ENCODE measurements at places on chromosomes 3 and 15.

DNA sequence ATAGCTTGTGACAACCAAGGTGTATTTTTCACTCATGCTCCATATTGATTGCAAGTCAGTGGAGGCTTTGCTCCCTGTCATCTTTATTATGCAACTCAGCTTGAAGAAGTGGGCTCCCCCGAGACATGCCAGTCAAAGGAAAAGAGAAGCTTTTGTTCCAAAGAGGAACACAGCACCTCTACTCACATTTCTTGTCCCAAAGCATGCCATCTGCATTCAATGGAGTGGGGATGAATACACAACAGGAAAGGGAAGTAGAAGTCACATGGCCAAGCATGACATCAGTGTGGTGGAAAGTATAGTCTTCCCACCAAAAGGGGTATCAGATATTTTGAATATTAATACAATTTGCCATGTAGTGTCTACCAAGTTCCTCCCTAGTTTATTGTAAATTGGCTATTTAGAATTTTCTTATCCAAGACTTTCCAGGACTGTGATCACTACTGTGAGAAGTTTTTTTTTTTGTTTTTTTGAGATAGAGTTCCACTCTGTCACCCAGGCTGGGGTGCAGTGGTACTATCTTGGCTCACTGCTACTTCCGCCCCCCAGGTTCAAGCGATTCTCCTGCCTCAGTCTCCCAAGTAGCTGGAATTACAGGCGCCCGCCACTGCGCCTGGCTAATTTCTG, 114.5 kb downstream of the GMPS start:
- no peak for DNase-seq

- no peak for DNase-seq
Observed at GRCh38 chr3:160538895-160539294, 26.5 kb downstream of the KPNA4 start.

DNA sequence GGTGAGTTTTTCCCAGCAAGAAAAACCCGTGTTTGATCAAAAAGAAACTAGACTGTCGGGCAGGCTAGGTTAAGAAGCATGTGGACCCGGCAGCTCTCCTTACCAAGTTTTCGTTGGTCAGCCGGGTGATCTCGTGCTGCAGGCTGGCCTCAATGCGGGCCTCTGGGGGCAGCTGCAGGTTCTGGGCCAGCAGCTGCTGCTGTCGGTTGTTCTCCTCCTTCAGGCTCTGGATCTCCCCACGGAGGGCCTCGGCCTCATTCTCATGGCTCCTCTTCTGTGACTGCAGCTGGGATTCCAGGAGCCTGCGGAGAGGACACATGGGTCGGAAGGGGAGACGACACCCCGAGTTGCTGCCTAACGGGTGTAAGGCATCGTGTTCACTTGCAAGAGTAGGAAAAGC, 44.5 kb upstream of the MYO5C start:
- DNase-seq = no peak

DNA sequence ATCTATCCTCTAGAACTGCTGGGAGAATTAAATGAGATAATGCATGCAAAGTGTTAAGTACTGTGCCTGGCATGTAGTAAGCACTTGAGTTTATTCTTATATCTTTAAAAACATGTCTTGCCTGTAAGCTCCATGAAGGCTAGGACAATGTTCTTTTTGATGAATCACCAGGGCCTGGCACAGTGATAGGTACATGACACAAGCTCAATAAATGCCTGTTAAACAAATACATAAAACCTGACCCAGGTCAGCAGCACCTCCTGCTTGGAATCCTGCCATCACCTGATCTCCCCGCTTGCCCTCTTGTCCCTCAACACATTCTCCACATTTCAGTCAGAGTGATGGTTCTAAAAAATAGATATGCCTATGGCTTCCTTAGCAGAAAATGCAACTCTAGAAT, 186.8 kb downstream of the CHST2 start:
- peak; percentile 23 for DNase-seq

DNA sequence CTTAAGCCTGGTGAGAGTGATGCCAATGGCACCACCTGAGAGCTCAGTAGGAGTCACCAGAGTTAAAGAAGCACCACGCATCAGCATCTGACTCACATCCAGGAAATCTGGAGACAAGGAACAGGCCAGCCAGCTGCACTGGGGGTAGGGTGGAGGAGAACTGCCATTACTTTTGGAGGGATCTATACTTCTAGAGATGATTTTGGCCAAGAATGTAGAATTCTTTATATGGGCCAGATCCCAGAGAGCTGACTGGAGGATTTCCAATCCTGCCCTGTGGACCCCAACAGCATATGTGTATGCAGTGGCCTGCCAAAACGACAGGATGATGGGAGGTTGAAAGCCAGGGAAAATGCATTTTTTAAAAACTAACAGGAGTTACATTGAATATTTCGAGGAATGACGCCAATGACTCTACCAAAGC, 29.8 kb downstream of the CCR3 start:
- DNase-seq = no peak

DNA sequence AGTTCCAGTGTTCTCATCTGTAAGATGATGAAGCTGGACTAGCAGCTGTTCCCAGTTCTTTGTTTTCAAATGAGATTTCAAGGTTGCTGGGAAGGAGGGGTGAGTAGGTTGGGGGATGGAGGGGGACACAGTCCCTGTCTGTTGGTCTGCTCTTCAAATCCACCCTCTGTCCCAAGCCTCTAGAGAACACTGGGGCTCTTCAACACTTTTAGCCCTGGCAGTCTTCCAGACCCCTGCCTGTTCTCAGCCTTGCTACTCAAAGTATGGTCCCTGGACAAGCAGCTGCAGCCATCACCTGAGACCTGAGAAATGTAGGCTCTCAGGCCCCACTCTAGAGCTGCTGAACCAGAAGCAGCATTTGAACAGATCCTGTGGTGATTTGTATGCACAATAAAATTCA, 41.3 kb downstream of the NEK11 start:
- no peak for DNase-seq

GRCh38 chr3:183027276-183027675, 46.9 kb upstream of the DCUN1D1 start:
- peak; percentile 39 for DNase-seq

DNA sequence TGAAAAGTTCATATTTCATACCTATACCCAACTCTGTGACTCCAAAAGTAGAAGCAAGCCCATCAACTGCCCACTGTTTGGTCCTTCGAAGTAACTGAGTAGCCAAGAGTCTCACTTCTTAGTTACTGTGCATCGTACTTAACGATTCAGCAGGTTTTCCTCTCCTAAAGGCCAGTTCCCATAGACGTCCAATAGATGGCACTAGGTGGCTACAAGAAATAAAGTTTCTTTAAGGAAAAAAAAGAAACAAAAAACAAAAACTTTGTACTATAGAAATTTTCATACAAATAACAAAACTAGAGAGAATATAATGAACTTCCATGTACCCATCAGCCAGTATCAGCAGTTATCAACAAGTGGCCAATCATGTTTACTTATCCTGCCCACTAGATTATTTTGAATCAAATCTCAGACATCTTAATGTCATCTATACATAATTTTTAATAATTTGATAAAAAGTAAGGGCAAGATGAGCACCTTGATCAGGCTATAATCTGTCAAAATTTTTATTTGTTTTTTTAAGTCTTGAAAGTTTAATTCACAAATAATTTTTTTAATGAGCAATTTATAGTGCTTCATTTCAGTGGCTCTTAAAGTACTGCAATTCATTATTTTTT, 63.8 kb upstream of the ACP3 start:
- peak; percentile 69 for DNase-seq

GRCh38 chr3:127193775-127194174, 844 bp downstream of the PRR23E start:
- DNase-seq = no peak

- DNase-seq = peak; percentile 73
Observed at GRCh38 chr15:98903377-98904018, 104.1 kb downstream of the PGPEP1L start.

- no peak for DNase-seq
Observed at GRCh38 chr3:129310111-129311011, 31.7 kb downstream of the HMCES start.

GRCh38 chr15:91885714-91886270, 32.3 kb downstream of the SLCO3A1 start:
- no peak for DNase-seq

GRCh38 chr3:44330444-44330843, 8.1 kb upstream of the TCAIM start:
- no peak for DNase-seq

DNA sequence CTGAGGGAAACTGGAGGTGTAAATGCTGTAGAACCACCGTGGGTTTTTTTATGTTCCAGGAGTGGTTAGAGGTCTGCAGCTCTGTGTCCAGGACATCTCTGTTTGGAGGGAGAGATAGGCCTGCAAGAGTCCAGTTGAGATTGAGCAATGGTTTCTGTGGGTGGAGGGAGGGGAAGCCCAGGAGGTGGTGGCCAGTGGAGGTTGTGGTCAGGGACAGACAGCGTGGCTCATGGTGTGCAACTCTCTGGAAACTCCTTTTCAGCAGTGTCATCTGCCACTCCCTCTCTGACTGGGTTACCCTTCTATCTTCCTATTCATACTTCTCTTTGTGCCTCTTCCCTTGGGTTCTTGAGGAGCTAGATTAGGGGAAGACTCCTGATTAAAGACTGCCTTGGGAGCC, 9.6 kb downstream of the XCR1 start:
- DNase-seq = peak; percentile 65

DNA sequence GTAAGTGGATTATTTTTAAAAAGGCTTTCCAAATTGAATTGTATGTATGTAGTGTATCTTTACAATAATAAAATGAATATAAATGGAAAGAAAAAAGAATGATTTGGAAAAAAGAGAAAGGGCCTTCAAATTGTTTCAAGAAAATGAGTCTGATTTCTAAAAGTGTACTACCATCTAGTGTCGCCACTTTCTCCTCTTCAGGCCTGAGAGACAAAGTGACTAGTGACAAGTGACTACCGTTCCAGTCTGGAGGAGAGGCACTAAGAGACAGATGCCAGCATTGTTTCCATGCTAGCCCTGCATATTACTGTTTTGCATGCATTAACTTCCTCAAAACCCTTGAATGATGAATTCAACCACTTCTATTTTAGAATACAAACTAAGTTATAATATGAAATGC, 39.3 kb downstream of the P3H2 start:
- no peak for DNase-seq

DNA sequence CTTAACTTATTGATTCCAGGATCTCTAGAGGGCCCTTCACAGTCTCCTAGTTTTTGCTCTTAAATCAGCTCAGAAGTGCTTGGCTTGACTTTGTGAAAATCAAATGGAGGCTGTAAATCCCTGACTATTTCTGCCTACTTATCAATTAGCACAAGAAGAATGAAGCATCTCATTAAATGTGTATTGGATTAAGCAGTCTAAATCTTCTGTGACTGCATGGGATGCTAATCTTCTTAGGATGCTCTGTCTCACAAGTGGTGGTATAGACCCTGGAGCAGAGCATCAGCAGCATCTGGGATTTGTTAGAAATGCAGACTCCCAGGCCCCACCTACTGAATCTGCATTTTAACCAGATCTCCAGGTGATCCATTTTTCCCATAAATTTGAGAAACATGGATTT, 488.7 kb downstream of the AGBL1 start:
- no peak for DNase-seq

GRCh38 chr15:78079298-78080087, 2.0 kb upstream of the TBC1D2B start:
- no peak for DNase-seq

DNA sequence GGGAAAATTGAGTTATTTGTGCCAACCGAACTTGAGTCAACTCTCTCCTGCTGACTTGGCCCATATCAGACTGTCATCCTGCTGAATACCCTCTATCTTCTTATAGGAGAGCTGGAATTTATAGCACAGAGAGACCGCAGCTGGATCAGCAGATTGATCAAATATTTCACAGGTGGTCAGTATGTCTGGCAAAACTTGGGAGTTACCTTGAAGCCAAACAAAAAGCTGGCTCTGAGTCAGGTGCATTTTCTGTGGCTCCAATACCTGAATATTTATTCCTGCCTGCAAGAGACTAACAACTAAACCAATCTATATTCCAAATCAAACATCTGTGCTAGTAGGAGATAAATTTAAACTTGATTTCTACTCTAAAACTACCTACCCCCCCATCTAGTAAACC, 752.1 kb upstream of the ALCAM start:
- DNase-seq = no peak

- peak; percentile 44 for DNase-seq
Observed at GRCh38 chr3:126034481-126035361, 49.2 kb downstream of the SLC41A3 start.

DNA sequence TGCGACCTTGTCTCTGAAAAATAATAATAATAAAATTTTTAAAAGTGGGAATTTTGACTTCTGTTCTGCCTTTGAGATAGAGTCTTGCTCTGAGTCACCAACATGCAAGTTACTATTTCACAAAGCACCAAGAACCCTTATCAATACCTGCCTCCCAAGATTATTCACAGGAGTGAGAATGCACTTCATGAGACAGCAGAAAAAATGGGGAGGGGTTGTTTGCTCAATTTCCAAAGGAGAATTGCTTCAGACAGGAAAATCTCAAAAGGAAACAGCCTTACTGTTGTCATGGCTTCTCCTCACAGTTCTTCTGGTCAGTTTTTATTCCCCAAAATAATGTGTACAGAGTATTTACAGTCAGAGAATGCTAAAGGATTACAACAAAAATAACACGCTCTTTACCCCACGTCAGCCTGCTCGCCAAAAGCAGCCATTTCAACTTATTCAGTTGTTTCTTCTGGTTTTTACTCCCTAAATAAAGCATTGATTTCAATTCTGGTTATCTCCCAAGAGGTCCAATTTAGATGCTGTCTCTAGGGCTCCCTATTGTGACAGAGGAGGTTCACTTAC, 89.0 kb downstream of the PPCDC start:
- no peak for DNase-seq

DNA sequence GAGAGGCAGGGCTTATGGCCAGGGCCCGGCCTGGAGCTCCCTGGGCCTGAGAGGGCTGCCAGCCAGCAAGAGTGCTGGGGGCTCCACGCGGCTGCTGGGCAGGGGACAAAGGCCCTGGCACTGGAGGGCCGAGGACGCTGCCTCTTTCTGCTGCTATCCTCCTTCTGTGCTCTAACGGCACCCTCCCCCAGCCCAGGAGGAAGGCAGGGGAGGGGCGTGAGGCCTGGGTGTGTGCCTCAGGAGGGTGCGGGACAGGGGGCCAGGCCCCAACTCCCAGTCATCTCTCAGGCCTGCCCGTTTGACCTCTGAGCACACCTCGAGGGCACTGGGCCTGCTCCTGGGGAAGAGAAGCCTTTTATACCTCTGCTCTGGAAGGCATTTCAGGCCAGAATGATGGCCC, 115.5 kb downstream of the ADCY5 start:
- DNase-seq = no peak

DNA sequence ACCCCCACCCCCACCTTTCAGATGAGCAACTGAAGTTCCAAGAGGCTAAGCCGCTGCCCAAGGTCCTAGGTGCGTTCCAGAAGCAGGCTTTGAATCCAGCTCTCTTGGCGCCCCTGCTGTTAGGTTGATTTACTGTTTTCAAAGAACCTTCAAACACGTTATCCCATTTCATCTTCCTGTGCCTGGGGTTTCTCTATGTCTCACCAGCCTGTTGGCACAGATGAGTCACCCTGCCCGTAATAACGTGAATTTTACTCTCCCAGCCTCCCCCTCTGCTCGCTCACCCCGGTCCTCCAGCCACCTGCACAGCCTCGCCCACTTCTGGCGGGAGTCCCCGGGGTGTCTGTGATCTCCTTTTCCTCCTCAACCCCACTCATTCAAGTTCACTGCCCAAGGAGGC, 13.0 kb upstream of the TSEN2 start:
- no peak for DNase-seq

Measured in iris pigment epithelial cell (primary cell).